ENCODE measurements at places on chromosomes 3 and 15.

DNA sequence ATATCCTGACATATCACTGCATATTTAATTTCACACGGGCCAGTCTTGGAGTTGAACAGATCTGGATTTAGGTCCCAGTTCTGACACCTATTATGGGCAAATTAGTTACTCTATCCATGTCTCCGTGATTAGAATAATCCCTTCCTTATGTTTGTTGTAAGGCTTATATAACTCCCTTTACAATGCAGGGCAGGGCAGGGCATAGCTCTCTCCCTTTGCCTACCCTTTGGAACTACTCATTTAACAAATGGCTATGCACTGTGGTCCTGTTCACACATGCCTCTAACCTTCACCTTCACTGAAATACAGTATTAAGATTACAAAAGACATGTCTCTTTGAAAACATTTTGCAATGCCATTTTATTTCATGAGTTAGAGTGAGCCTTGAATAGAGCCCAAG is 24.8 kb upstream of the ATP13A5 start:
- no peak for DNase-seq

DNA sequence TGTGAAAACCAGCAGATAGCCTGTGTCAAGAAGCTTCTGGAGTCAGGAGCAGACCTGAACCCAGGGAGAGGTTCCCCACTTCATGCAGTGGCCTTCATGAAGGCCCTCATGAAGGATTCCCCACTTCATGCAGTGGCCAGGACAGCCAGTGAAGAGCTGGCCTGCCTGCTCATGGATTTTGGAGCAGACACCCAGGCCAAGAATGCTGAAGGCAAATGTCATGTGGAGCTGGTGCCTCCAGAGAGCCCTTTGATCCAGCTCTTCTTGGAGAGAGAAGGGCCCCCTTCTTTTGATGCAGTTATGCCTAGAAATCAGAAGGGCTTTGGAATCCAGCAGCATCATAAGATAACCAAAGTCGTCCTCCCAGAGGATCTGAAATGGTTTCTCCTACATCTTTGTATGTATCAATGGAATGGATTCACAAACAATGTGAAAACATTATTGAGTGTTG is 103.9 kb upstream of the CHD2 start:
- DNase-seq, result no peak

- no peak for DNase-seq
These were observed 20.6 kb downstream of the CCDC13 start for GRCh38 chr3:42752441-42752840.

DNA sequence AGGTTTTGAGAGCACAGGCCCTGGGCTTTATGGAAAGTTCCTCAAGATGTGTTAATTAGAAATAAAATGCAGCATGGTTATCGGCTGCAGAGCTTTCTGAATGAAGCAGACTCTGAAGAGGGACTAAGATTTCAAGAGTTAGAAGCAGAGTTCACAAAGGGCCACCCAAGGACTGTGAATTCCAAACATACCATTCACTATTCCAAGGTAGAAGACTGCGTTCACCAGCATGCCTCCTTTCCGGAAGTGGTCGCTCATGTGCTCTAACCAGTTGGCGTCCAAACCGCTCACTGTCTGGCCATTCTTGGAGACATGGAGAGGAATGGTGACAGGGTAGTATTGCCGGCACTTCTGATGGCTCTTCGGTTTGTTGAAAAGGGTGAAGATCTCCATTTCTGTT is 104.9 kb downstream of the OXNAD1 start:
- DNase-seq, result no peak

DNA sequence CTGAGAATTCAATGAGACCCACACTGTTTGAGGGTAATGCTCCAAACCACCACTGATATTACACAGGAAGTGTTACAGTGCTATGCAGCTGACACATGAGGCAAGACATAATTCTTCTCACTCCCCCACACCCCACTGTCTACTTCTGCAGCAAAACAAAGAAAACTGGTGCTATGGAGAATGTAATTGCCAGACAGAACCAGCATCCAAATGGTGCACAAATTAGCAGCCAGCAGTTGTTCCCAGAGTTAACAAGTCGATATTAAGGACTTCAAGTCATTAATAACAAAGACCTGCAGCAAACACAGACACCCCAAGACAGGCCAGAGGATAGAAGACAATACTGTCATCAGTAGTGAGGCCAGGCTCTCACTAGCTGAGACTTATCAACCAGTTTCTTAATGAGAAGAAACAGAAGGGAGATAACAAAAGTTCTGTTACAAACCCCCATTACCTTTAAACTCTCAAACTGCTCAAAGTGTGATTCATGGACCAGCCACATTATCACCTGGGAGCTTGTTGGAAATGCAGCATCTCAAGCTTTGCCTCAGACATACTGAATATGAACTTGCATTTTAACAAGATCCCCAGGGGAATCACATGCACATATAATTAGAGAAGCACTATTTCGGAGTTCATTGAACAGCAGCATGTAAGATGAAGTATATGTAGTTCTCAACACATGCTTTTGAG is 58.7 kb upstream of the FNDC3B start:
- peak; percentile 70 for DNase-seq
